Activated CD4-positive, alpha-beta T cell treated with anti-CD3 and anti-CD28 coated beads, Interleukin-2, amount 10 ng/mL, durations not matched to agents 7 days and 5 days (primary cell): ENCODE measurements at places on chromosomes 3 and 15. TPM values are rescaled to one million over a fixed set of nuclear protein-coding genes. Genes with fewer than 3 reads are reported as not detected.
A peak's percentile ranks its signal among the peaks of the same experiment; 100 is the strongest.

The ITGA11 gene
- 1.0 TPM for total RNA-seq

The DUOXA1 gene
- not detected for total RNA-seq

The UROC1 gene
- not detected for total RNA-seq

The MUC13 gene
- total RNA-seq = not detected

The MOBP gene
- not detected for total RNA-seq

The TRPM1 gene
- total RNA-seq = not detected

The ISLR2 gene
- not detected for total RNA-seq

The KLF15 gene
- not detected for total RNA-seq

GRCh38 chr3:115348951-115349745, 202.1 kb upstream of the ZBTB20 start:
- no peak overlapping the region for H3K4me3 ChIP-seq
- H3K4me1 ChIP-seq = no peaks in the 10 kb centered on the region
- H3K27me3 ChIP-seq = peaks cover 3% of the 10 kb centered on the region
- no peaks in the 10 kb centered on the region for H3K36me3 ChIP-seq
- no peak overlapping the region for H3K27ac ChIP-seq

DNA sequence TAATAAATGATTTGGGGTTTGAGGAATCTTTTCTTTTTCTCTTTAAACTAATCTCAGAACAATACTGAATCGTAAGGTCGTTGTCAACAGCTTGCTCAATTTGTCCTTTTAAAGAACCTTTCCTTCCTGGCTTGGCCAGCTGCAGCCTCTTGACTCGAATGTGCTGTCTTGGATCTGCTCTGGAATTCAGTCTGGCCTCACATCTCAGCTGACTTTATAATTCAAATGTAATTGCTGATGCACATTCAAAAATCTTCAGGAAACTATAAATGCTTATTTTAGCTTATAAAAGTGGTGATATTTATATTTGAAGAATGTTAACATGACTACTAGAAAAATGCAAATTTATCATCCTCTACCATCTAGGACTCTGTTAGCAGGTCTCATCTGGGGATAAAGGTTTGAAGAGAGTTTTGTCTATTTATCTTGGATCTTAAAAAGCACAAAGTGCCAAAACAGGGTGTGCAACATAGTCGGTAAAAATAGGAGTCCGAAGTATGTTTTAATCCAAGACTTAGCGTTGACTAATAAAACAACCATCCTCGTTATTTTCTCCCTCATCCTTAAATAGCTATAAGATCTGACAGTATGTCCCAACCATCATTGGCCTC, 1035.2 kb downstream of the MCTP2 start:
- H3K4me3 ChIP-seq = no peak overlapping the region
- H3K27ac ChIP-seq = no peak overlapping the region
- peaks cover 33% of the 10 kb centered on the region for H3K27me3 ChIP-seq
- DNase-seq = no peak

- H3K27ac ChIP-seq = no peak overlapping the region
- H3K4me3 ChIP-seq = no peak overlapping the region
- peaks cover 73% of the 10 kb centered on the region for H3K4me1 ChIP-seq
- no peak for DNase-seq
- peaks cover 33% of the 10 kb centered on the region for H3K36me3 ChIP-seq
These were observed 3.4 kb downstream of the FYCO1 start for GRCh38 chr3:45992133-45992729.

DNA sequence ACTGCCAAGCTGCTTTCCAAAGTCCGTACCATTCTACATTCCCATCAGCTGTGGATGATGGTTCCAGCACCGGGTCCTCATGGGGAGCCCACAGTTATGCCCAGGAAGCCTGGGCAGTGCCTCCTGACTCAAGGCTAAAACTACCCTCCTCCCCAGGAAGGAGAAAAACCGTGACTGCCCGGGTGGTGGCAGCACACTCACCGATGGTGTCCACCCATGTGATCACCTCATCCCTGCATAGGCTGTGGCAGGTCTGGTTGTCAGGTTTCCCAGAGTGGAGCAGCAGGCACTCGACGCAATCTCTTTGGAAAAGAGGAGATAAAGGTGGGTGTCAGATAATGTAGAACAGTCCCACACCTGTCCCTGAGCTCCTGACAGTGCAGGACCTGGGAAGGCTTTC, 38.6 kb downstream of the UMPS start:
- H3K27ac ChIP-seq = no peak overlapping the region
- DNase-seq = no peak
- no peaks in the 10 kb centered on the region for H3K36me3 ChIP-seq
- H3K4me3 ChIP-seq = no peak overlapping the region

GRCh38 chr15:37079726-37080125, 20.6 kb downstream of the MEIS2 start:
- no peak for DNase-seq
- no peak overlapping the region for H3K4me3 ChIP-seq
- H3K36me3 ChIP-seq = no peaks in the 10 kb centered on the region
- H3K4me1 ChIP-seq = no peaks in the 10 kb centered on the region
- no peak overlapping the region for H3K27ac ChIP-seq
- no peaks in the 10 kb centered on the region for H3K27me3 ChIP-seq

DNA sequence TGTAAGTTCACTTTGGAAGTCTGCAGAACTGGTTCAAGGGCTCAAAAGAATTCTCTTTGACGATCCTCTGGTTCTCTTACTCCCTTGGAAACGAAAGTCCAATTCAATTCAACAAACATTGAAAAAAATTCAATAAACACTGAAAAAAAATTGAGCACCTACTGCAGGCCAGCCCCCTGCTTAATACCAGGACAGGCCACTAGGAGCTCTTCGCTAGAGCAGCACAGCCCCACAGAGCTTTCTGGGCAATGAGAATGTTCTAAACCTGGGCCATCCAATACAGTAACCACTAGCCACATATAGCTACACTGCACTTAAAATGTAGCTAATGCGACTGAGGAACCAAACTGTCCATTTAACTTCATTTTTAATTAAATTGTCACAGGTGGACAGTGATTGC, 50.4 kb upstream of the DCLK3 start:
- H3K27ac ChIP-seq = no peak overlapping the region
- H3K4me3 ChIP-seq = no peak overlapping the region
- no peak for DNase-seq
- H3K4me1 ChIP-seq = no peaks in the 10 kb centered on the region

- peaks cover 27% of the 10 kb centered on the region for H3K27me3 ChIP-seq
- peaks cover 36% of the 10 kb centered on the region for H3K4me1 ChIP-seq
- H3K27ac ChIP-seq = no peak overlapping the region
- no peak for DNase-seq
These were observed 195.6 kb downstream of the RPLP1 start for GRCh38 chr15:69648212-69648611.

- no peaks in the 10 kb centered on the region for H3K4me1 ChIP-seq
- H3K27ac ChIP-seq = no peak overlapping the region
- H3K27me3 ChIP-seq = no peaks in the 10 kb centered on the region
- no peaks in the 10 kb centered on the region for H3K36me3 ChIP-seq
These were observed 239.9 kb upstream of the ADAMTS9 start for GRCh38 chr3:64927689-64928088.

DNA sequence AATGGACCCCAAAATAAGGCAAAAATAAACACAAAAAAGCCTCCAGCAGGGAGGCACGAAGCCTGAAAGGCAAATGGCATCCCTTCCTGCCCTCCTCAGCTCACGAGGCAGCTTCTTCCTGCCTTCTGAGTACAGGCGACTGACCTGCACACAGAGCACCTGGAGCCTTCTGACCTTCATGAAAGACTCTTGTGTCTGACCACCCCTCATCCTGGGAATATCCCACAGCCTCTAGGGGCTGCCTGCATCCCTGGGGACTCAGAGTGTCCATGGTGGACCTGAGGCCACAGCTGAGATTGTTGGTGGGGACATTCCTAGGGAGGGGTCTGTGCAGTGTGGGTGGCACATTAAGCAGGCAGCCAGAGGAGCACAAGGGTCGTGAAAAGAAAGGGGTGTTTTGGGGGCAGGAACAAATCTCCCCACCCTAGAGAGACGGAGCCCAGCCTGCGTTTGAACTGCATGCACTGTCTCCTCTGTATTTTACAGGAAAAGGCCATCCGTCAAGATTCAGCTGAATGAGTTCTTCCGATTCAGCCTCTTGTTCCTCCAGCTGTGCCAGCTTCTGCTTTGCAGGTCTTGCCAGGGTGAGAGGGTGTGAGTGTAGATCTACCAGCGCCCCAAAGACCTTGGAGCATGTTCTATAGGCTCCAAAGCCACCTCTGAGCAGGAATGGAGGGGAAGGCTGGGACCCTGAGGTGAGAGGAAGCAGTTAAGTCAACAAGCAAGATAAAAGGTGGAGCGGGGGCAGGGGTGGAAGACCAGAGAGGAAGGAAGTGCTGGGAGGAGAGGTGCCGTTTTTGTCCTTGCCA, 80.4 kb upstream of the MEF2A start:
- H3K36me3 ChIP-seq = no peaks in the 10 kb centered on the region
- no peak for DNase-seq
- H3K4me1 ChIP-seq = peaks cover 20% of the 10 kb centered on the region
- peak overlapping the region; percentile 79 for H3K27ac ChIP-seq
- peaks cover 16% of the 10 kb centered on the region for H3K27me3 ChIP-seq
- no peak overlapping the region for H3K4me3 ChIP-seq

- no peaks in the 10 kb centered on the region for H3K36me3 ChIP-seq
- H3K27ac ChIP-seq = no peak overlapping the region
- no peak overlapping the region for H3K4me3 ChIP-seq
- peaks cover 5% of the 10 kb centered on the region for H3K4me1 ChIP-seq
- DNase-seq = no peak
- peaks cover 3% of the 10 kb centered on the region for H3K27me3 ChIP-seq
These were observed 42.3 kb upstream of the IQSEC1 start for GRCh38 chr3:13115576-13115910.

GRCh38 chr15:100147828-100148227, 193.9 kb downstream of the ADAMTS17 start:
- no peaks in the 10 kb centered on the region for H3K4me1 ChIP-seq
- H3K36me3 ChIP-seq = peaks cover 5% of the 10 kb centered on the region
- no peak for DNase-seq
- H3K27ac ChIP-seq = no peak overlapping the region
- no peaks in the 10 kb centered on the region for H3K27me3 ChIP-seq
